ENCODE measurements at places on chromosomes 3 and 15.

DNA sequence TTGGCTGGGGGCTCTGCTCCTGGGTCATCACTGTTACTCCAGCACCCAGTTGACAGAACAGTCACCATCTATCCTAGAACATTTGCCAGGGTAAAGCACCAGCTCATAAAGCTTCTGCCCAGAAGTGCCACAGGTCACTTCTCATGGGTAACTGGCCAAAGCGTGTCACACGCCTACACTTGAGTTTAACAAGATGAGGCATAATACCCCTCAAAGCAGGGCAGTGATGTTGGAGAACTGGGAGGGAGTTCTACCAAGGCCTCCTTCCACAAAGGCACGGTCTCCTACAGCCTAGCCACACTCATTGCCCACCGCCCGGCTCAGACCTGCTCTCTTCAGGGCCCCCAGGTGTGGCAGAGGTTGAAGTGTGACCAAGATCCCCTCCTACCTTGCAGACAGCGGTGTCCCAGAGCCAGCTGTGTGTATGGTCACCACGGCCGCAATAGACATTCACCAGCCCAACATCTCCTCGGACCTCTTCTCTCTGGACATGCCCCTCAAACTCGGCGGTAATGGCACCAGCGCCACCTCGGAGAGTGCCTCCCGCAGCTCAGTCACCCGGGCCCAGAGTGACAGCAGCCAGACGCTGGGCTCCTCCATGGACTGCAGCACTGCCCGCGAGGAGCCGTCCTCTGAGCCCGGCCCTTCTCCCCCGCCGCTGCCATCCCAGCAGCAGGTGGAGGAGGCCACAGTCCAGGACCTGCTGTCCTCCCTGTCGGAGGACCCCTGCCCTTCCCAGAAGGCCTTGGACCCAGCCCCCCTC is 107.7 kb downstream of the ETFA start:
- DNase-seq, result no peak

DNA sequence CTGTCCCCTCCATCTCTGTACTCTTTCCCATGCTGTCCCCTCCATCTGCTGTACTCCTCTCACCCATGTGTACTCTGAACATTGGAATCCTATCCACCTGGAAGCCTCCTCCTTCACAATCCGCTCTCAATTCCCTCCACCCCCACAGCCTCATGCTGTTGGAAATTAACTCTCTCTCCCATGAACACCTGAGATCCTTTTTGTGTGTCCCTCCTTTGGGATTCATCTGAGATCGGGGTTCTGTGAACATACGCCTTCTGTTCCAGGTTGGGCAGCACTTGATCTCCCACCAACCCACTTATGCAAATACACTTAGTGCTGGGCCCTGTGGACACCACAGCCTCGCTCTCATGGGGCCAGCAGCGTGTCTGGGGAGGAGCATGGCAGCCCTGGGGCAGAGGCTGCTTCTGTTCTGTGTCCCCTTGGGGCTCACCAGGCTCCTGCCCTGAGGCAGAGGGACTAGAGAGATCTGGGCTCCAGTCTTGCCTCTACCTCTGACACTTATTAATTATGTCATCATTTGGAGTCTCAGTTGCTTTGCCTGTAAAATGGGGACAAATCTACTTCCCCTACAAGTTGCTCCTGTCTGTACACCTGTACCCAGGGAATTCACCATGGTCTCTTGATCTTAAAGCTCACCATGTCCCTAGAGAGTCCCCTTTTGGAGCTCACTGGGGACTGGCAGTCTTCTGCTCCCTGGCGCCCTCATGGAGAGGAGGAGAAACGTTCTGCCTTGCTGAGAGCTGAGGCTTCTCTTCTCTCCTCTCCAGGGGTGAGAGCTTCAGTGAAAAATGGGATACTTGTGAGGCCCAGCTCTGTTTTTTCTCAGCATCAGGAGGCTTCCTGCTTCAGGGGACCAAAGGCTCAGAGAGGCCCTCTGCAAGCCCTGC is 42.7 kb downstream of the ITGA11 start:
- no peak for DNase-seq

- no peak for DNase-seq
Observed at GRCh38 chr3:186021673-186022362, 84.0 kb upstream of the TRA2B start.

DNA sequence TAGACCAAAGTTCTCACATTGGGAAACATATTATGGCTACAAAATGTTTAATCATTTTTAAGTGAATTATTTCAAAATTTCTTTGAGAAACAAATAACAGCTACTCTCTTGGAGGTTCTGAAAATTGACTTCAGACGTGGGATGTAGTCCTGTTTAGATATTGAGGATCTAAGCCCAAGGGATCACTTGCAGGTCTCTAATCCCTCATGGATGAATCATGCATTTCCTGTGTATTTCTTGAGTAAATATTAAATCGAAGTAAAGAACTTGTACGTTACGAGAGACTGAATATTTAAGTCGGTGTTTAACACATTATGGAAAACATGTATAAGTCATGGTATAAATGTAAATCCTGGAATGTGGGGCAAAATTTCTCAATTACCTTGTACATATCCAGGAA is 119.8 kb downstream of the EPHA3 start:
- no peak for DNase-seq

DNA sequence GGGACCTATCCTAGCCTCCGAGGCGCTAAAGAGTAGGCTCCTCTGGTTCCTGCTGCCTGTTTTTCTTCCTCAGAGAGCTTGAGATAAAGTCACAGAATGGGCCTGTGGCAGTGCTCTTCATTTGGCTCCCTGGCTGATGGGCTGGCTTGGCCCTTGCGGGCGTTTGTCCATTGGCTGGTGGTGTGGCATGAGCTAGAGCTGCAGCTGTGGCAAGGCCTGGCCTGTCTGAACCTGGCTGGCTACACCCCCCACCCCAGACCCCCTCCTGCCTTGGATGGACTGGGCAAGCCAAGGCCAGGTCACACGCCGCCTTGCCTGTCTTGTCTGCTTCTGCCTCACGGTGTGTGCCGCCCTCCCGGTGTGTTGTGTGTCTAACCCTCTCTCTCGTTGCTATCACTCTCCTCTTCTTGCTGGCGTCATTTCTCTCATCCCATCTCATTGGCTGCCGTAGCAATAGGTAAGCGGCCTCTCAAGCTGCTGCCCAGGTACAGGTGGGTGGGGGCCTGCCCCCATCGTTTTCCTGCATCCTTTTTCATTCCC is 3.2 kb downstream of the AP2M1 start:
- no peak for DNase-seq

- no peak for DNase-seq
Observed at GRCh38 chr3:62597491-62597890, 224.1 kb upstream of the FEZF2 start.

DNA sequence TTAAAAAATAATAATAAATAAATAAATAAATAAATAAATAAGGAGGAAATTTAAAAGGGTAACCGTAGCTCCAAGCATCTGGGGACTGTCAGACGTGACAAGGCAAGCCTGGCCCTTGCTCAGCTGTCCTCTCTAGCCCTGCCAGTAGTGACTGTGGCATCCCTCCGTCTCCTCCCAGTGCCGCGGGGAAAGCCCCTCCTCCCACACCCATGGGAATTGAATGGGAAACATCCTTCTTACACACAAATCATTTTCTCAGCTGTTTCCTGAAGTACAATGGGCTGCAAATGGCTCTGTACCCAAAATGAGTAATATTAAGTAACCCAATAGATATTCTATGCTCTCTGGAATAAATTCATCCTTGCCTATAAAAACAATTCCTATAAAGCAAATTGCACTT is 101.6 kb upstream of the RAD18 start:
- DNase-seq, result no peak

- DNase-seq, result no peak
Observed at GRCh38 chr3:122636697-122637096, 43.9 kb upstream of the PARP14 start.
